Activated T-helper 1 cell treated with Interleukin-2 at 50 U/mL for 16 hours (primary cell): ENCODE measurements at places on chromosomes 1 and 21.
A peak's percentile ranks its signal among the peaks of the same experiment; 100 is the strongest.

DNA sequence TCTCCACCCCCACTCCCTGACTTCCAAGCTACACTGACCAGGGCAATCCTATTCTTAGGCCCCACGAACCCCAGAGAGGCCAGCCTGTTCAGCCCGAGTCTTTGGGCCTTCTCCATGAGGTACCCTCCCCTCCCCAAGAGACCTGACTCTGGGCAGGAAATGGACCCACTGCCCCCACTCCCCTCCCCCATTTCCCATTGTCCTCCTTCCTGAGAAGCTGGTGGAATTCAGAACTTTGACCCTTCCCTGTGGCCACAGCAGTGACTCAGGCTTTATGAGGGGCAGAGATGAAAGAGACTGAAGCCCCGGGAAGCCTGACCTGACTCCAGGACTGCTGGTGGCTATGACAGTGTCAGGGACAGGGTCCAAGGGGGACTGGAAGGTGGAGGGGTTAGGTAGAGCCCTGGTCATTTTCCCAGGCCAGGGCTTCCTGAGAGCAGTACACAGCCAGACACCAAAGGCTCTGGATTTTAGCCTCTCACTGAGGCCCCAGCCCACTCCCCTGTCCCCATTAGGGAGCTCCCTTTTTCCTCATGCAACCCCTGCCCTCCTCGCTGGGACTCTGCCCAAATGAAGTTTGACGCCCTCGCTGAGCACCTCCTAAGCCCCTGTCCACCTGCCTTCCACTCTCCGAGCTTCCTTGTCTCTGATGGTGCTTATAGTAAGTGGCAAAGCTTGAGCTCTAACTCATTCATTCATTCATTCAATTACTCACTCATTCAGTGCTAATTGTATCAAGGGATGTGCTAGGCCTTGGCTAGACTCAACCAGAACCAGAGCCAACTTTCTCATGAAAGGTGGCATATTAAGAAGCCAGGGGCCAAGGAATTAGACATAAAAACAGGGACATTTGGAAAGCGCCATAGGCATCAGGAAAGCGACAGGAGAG, 3.0 kb downstream of the CRYBG2 start:
- no peak for DNase-seq

DNA sequence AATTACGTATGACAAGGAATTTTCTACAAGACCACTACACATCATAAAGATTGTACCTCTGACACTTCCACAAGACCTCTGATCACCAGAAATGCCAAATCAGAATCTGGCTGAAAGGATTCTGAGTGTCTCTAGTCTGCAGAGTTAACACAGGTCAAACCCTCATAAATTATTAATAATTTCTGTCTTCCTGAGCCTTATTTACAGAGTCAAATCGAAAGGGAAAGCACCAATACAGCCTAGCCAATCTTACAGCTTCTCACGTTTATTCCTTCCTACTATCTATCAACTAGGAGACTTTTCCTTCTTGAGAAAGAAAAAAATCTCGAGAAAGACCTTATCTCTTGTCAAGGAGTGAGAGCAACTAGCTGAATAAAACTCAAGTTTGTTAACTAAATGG, 2151.6 kb downstream of the MRPL39 start:
- DNase-seq, result no peak

- no peak for DNase-seq
These were observed 363.5 kb upstream of the ADGRL2 start for GRCh38 chr1:81437213-81437612.

- DNase-seq, result no peak
These were observed 4.1 kb upstream of the GRIK1 start for GRCh38 chr21:29943885-29944284.

- no peak for DNase-seq
These were observed 9.7 kb upstream of the HYI start for GRCh38 chr1:43463479-43463878.

DNA sequence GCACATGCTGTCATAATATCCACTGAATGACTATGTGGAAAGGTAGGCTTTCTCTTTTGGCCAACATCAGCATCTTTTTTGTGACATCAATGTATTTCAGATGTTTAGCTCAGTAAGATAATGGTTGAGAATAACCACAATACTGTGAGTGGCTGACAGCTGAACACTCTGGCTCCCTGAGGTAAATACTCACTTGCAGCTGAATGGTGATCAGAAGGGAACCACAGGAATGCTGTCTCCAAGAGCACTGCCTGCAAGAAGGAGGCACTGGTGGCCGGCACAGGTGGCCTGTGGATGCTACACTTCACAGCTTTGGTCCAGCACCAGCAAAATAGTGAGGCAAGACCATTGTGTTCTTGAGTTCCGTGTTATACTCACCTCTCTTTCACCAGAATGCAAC, 118.7 kb upstream of the PPM1J start:
- no peak for DNase-seq

DNA sequence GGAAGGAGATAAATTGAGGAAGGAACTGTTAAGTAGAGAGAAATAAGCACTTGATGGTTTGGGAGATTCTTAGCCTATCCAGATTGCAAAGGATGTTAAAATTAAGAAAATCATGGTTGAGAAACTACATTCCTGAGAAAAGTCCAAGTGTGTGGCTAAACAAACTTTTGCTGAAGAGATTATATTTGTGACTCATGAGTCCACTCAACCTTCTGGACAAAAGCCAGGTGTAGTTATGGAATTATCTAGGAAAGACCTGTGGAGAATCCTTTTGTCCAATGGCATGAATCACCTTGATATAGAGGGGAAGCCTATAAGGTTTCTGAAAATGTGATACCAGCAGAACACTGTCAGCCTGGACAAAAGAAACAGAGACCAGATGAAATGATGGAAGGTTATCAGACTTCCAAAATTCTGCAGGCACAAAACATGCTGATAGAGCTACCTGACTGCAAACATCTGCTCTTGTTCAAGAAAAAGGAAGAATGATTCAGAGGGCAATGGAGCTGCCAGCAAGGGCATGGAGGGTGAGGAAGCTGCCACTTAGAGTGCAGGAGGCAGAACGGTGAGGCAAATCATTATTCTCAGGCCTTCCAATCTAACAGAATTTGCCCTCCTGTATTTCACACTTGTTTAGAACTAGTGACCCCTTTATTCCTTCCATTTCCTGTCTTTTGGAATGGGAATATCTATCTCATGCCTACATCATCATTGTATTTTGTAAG, 300.6 kb upstream of the PRMT6 start:
- DNase-seq, result no peak

- no peak for DNase-seq
These were observed 738.9 kb upstream of the PTBP2 start for GRCh38 chr1:95982711-95983110.

- DNase-seq, result no peak
These were observed 79.5 kb downstream of the NUF2 start for GRCh38 chr1:163401211-163401610.

GRCh38 chr1:31764312-31765040, at the start of gene ADGRB2:
Gene ADGRB2 (minus strand): TSS chr1:31764340. CDS start chr1:31757221, 7,119 bp downstream.
- DNase-seq, result peak; percentile 8

- DNase-seq, result no peak
These were observed 29.5 kb downstream of the VAMP4 start for GRCh38 chr1:171712341-171712740.

GRCh38 chr21:43287111-43287760, 118.4 kb downstream of the CRYAA start:
- DNase-seq, result no peak

DNA sequence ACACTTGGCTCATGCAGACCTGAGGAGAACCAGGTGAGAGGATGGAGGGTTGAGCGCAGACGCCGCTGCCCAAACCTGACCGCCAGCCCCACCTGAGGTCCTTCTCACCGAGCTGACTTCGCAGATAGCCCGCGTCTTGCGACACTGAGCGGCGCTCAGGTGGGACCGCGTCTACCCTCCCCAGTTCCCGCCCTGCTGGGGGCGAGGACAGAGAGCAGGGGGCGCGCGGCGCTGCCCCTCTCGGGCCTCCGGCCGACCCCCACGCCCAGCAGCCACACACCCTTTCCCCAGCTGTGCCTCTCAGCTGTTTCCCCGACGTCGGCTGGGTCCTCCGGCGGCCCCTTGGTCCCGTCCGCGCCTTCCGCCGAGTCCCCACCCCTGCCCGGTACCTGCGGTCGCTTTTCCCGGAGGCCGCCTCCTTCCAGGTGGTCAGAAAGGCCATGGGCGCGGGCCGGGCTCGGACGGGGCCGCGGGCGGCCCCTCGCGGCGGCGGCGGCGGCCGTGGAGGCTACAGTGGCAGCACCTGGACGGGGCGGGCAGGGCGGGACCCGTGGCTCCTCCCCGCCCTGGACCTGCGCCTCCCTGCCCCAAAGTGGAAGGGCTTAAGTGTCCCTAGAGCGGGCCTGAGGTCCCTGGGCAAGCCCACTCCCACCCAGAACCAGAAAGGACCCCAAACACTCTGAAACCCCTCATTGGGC, 14.4 kb upstream of the TTC39A start:
- DNase-seq, result no peak

GRCh38 chr1:110114784-110115183, 2.5 kb downstream of the UBL4B start:
- no peak for DNase-seq

DNA sequence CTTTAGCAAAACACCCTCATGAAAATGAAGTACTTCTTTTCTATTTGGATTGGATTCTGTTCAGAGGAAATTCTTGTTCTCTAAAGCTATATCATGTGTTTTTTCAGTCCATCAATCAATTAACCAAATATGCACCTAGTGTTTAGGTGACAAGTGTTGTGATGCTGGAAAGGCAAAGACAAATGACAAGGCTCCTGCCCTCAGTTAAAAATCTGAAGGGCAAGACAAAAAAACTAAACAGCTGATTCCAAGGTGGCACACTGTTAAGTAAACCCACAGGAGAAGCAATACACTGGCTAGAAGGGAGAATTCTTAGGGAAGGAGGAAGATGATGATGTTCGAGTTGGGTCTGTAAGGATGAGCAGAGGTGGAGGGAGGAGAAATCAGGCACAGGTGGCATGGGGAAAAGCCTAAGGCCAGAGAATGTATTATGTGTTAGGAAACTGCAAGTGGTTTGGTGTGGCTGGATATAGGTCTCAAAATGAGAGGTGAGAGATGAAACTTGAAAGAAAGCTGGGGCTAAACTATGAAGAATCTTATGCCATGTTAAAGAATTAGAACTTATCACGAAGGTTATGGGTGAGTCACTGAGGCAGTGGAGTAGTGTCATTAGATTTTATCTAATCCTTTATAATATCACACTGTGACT, 51.8 kb upstream of the GFI1 start:
- DNase-seq, result no peak

- no peak for DNase-seq
These were observed 203.6 kb upstream of the GRIK3 start for GRCh38 chr1:37237948-37238347.

GRCh38 chr1:163382395-163382794, 60.6 kb downstream of the NUF2 start:
- DNase-seq, result no peak

DNA sequence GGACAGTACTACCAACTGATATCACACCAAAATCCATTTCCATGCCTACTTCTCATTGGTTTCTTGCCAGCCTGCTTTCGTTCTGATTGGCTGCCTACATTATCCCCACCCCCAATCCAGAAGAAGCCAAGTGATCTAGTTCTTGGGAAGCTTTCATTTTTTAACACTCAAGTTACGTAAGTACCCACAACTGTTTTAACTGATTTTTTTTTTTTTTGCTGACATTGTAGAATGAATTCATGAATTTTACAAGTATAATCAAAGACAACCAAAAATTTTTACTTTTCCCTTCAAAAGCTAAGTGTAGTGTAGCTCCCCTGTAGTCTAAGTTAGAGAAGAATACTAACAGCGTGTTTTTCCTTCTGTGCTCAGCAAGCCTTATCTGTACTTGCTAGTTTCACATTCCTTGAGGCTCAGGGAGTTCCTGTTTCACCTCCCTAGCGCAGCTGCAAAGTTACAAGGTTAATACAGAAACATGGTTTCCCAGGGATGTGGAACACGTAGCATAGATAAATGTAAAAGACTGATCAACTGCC, at the start of gene SLC9C2:
SLC9C2 (minus strand) TSS at position 17 of the 536 bp plus-strand sequence. CDS start 1,296 bp downstream, outside the sequence.
- DNase-seq, result no peak

DNA sequence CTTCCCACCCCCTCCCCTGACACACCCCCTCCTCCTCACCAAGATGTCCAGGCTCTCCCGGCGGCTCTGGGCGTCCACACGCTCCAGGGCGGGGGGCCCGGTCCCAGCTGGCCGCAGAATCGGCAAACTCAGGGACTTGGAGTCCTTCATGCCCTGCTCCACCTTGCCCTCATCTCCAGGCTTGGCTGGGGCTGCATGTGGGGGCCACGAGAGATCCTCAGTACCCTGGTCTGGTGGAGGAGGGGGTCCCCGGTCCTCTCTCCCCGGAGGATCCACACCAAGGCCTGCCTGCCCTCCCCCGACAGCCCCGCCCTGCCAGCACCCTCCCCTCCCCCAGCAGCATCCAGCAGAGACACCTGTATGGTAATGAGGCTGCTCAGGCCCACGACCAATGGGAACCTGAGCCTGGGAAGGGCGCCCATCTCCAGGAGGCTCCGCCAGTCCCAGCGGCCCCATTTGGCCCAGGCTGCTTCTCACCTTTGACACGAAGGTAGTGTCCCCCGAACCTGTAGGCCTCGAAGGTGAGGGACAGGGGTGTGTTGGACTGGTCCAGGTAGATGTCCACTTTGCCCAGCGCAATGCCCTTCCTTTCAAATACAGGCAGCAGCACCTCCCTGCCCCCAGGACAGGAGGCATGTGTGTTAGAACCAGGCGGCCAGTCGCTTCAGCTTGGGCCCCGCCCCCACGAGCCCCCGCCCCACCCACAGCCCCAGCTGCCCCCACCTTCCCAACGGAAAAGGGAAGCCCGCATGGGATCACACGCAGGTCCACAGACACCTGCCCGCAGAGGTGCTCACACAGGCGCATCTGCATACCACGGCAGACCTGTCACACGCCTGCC, 8.2 kb upstream of the TNFRSF25 start:
- no peak for DNase-seq

DNA sequence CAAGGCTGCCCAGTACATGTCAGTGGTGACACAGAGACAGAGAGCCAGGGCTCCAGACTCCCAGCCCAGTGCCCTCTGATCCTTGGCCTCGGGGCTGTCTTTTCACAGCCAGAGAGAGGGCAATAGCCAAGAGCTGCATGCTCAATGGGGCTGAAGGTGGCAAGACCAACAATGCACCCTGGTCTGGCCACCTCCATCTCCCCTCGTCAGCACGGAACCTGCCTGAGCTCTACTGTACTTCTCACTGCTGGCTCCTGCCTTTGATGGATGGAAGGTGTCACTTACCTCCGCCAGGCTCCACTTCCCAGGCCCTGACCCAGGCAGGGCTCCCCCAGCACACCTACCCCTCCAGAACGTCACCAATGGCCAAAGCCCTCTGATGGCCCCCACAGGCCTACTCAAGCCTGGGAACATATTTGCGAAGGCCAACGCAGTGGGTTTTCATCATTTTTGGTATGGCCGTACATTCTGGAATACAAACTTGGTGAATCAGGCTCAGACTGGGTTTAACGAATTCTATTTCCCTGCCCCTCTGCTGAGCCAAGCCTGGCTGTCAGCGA, 88.1 kb downstream of the DMRTB1 start:
- DNase-seq, result no peak

- no peak for DNase-seq
These were observed 106.2 kb downstream of the TM2D1 start for GRCh38 chr1:61618755-61619154.

DNA sequence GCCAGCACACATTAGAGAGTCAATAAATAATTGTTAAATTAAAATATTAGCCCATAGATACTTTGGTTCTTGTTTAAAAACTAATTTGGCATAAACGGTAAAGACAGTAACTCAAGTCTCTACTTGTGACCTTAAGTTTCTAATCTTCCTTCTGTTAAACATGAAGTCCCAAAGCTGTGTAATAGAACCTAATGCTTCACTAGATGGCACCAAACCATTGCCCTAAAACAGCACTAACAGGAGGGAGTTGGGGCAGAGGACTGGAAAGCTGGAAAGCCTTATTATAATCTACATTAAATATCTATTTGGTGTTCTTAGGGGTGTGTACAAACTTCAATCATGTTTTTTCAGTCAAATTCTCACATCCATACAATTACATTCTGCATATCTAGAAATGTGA, 176.7 kb downstream of the OLFM3 start:
- no peak for DNase-seq
